DMS 273 treated with DMSO at 0.1 percent for 48 hours (cell line): ENCODE measurements at places on chromosomes 3 and 15.

- DNase-seq, result no peak
Observed at GRCh38 chr15:52790941-52791751, 1.0 kb upstream of the ONECUT1 start.

DNA sequence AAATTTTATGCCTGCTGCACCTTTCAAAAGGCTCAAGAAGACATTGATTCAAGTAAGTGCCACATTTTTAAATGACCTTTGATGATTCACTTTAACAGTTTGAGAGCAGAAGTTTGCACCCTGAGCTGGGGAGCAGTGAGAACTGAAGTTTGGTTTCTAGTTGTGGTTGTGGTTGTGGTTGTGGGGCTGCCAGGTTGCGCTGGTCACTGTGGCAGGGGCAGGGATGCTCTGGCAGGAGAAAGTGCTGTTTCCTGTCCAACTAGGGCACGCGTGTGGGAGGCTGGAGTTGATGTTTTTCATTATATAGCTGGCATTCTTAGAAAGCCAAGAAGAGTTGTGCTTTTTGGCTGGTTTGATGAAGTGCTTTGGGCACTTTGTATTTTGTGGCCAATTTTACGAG, 339.7 kb upstream of the NR2F2 start:
- no peak for DNase-seq

- no peak for DNase-seq
Observed at GRCh38 chr15:48102167-48102566, 18.6 kb upstream of the SLC24A5 start.

GRCh38 chr15:83203543-83203942, 4.1 kb downstream of the HDGFL3 start:
- DNase-seq, result no peak
